ENCODE measurements at places on chromosomes 6 and 20.

DNA sequence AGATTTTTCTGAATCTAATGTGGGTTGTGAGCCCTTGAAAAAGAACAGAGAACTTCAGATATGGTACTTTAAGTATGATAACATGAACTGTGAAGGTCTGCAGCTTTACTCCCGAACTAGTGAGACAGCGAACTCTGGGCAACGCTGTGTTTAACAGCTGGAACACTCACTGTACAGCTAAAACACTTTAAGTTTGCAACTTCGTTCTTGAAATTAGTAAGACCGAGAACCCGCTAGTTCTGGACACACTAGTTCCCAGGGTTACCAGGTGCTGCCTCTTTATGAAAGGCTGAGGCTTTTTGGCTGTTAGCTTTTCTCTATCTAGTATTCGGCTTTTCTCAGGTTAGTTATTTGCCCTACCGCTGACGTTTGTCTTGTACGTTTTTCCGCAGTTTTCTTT is 52.9 kb downstream of the RIOK1 start:
- no peak for DNase-seq

GRCh38 chr20:48681873-48682426 is 145.8 kb downstream of the PREX1 start:
- no peak for DNase-seq

- no peak for DNase-seq
Observed at GRCh38 chr6:47630587-47630986, 67.8 kb upstream of the ADGRF4 start.

DNA sequence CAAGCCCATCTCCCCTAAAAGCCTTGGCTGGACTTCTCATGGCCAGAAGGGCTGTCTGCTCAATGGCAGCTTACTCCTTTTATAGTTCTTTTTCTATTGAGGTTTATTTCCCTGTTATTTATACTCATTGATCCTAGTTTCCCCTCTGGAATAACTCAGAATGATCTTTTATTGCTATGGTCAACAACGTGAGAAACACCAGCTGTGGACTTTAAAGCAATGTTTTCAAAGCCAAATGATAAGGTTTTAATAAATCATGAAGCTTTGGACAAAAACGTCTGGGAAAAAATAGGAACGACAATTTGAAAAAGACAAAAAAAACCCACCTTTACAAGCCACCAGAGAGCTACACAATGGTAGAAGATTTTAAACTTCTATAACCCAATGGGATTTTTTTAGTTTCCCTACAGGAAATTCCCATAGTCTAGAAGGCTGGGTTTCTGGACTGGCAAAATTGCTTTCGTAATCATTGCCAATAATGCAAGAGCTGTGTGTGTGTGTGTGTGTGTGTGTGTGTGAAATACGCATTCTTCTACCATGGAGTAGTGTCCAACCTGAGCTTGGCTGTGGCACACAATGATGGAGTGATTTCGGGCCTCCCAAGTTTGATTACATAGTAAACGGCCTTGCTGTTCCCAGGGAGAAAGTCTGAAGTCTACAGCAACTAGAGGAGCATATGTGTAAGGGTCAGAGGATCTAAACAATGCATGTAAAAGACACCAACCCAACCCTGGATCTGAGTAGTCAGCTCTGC is 396.0 kb downstream of the SYNE1 start:
- DNase-seq, result no peak

GRCh38 chr6:70520575-70520974 is 46.2 kb upstream of the SDHAF4 start:
- DNase-seq, result peak; percentile 2

DNA sequence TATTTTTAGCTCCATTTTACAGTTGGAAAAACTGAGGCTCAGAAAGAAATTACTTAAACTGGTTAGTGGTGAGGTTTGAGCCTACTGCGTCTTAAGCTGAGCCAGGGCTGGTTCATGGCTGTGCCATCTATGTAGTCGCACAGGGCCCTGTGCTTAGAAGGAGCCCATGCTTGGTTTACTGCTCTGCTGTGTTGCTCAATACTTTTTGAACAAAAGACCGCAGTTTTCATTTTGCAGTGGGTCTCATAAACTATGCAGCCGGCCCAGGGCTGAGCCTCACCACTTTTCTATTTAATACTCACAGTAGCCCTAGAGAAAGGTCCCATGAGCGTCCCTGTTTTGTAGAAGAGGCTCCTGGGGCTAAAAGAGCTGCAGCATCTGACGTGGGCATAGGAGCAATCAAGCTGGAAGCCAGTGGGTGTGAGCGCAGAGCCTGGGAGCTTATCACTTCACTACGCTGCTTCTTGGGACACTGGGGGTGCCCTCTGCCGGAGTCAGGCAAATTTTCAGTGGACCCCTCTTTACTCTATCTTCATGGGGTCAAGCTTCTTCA is 501 bp downstream of the SIRPB2 start:
- no peak for DNase-seq

All from NCI-H2081 treated with DMSO at 0.1 percent for 48 hours (cell line).